ENCODE measurements at places on chromosomes 4 and X.

DNA sequence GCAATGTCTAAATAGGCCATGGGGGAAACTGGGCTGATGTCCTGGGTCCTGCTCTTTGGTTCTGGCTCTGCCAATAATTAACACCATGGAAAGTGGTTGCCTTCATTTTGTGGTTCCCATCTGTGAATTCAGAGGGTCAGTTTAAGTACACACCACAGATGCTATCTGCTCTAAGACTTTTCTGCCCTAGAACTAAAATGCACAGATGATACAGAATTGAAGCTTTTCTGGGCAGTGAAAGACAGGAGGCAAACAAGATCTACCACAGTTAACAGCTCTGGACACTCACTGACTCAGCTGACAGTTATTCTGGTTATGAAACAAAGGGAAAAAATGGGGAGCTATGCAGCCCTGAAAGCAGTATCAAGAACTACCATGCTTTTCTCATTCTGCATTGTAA is 37.3 kb downstream of the APBB2 start:
- no peak for DNase-seq

DNA sequence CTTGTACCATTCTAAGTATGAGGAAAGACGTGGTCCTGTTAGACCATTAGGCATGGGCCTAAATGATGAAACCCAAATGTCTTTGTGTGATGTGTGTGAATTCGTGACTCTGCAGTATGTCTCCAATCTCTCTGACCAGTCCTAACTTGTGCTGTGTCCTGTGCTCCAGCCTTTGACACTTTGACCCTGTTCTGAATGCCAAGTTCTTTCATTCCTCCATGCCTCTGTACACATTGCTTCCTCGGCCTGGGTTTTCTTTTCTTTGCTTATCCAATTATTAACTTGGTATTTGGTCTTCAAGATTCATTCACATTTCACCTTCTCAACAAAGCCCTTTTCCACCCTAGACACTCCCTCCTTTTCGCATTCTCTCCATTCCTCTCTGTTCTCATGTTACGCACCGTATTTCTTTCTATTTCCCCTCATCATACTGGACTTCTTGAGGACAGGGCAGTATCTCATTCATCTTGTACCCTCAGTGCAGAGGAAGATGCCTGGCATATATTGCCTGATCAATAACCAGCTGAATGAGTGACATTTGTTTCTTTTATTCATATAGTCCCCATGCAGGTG is 138.7 kb downstream of the F11 start:
- DNase-seq, result no peak

- no peak for DNase-seq
Observed at GRCh38 chr4:105139646-105140045, 7.0 kb upstream of the TET2 start.

DNA sequence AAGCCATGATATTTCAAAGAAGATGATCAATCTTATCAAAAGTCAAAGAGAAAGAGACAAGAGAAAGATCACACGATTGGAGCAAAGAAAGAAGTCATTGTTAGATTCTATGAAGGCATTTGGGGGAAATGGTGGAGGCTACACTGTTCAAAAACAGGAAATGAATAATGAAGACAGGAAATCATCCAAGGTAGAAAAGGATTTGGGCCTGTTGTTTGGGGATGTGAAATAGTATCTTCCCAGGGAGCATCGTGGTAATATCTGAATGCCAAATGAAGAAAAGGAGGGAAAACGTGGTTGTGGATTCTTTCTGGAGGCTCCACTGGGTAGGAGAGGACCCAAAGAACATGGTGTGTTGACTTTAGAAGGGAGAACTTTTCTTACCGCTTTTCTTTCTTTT is 482.4 kb downstream of the NLGN4X start:
- no peak for DNase-seq

DNA sequence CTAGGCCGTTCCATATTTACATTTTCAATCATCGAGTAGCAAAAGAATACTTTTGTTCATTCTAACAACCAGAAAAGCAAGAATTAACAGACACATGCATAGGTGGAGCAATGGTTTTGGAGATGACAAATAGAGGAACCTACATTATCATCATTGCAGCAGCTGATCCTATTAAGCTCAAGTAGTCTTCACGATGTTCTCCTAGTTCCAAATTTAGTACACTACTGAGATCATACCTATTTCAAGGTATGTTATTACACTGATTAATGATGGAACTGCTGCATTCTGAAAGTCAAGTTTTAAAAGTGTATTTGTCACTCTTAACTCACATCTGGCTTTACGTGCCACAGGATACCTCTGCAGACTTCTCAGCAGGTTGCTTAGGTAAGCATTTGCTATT is 87.4 kb downstream of the ADGRA3 start:
- no peak for DNase-seq

- no peak for DNase-seq
Observed at GRCh38 chr4:152523731-152524130, 12.2 kb downstream of the FBXW7 start.

- peak; percentile 61 for DNase-seq
Observed at GRCh38 chr4:110586131-110586850, 36.6 kb downstream of the PITX2 start.

DNA sequence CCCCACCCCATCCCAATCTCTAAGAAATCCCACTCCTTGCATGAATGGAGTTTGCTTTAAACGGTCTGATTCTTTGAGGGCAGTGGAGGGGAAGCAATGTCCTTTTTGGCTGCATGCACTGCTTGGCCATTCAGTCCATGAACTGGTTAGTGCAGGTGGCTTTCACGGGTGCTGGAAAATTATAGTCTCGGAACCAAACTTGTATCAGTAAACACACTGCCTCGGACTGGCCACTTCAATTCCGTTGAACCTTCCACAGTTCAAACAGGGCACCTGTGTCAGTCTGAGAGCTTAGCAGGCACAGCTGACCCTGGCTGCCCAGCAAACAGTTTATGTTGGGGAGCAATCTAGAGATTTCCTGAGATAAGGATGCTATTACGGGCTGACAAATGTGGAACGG is 255.6 kb downstream of the DHX15 start:
- DNase-seq, result no peak

- DNase-seq, result no peak
Observed at GRCh38 chr4:25013756-25014661, 16.7 kb downstream of the LGI2 start.

GRCh38 chrX:119505945-119506344 is 37.7 kb downstream of the SLC25A5 start:
- no peak for DNase-seq
